ENCODE measurements at places on chromosomes 7 and 10.

- DNase-seq = no peak
Measured at GRCh38 chr7:27314111-27314510, 71.5 kb downstream of the EVX1 start.

DNA sequence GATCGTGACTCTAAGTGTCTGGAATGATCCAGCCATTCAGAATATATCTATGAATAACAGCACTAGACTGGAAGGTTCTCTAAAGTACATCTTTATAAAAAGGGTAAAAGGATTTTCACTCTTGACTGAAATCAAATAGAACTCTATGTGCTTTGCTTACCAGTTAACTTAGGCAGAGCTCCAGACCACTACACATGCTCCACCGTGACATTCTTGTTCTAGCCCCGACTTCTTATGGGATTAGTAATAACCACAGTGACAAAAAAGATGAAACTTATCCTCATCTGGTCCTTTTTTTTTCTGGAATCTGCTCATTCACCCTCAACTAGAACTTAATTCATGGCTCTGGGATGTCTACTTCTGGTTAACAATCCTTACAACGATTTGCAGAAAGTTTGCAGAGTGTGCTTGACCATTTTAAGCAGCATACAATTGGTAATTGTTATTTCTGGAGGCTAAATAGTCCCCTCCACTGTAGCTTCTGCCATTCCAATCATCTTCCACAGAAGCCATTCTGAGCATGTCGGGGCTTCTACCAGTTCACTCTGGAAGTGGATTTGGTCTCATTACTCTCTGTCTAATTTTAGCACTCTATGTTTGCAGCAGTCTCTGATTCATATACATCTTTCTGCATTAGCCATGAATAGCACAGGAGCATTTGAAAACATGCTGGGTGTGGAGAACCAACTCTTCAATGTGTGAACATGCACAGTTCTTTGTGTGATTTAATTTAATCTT, 163.7 kb upstream of the CDC14C start:
- DNase-seq = no peak

DNA sequence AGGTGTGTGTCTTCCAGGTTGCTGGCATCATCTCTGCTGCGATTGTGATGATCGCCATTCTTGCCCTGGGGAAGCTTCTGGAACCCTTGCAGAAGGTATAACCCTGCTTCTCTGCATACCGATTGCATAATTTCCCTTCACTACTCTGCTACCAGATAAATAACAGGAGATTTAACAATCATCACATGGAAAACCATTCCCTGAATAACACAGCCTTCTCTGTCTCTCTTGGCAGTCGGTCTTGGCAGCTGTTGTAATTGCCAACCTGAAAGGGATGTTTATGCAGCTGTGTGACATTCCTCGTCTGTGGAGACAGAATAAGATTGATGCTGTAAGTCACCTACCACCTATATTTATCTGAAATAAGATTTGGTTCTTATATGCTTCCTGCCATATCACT, 33.8 kb downstream of the SLC26A4 start:
- no peak for DNase-seq

- peak; percentile 93 for DNase-seq
Measured at GRCh38 chr10:31051703-31052102, 20.0 kb upstream of the ZNF438 start.

DNA sequence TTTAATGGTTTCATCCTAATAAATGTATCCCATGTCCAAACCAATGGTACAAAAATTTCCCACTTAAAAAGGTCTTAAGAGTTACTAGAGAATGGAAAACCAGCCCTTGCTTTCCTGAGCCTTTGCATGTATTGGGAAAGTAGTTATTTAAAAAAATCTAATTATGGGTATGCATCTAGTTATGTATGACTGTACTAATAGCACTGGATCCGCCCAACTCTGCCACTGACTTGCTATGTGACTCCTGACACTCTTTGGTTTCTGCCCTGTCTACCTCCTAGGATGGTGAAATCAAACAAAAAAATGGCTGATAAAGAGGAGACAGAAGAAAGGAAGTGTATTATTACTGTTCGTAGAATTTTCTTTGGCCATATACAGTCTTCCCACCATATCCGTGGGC, 110.4 kb upstream of the CCDC6 start:
- no peak for DNase-seq

DNA sequence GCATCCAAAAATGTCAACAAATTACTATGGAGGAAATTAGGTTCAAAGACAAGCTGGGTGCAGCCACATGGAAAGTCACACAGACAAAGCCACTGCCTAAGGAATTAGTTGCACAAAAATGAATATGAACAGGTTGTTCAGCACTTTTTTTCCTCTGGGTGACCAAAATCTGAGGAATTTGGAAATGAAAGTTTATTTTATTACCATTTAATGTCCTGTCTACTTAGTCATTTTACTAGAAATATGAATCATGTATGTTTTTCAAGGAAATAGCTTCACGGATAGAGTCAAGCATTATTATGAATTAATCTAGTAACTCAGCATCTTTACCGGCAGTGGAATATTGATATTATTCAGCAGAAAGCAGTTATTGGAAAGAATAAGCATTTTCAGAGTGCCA, 106.3 kb downstream of the ANK3 start:
- no peak for DNase-seq

DNA sequence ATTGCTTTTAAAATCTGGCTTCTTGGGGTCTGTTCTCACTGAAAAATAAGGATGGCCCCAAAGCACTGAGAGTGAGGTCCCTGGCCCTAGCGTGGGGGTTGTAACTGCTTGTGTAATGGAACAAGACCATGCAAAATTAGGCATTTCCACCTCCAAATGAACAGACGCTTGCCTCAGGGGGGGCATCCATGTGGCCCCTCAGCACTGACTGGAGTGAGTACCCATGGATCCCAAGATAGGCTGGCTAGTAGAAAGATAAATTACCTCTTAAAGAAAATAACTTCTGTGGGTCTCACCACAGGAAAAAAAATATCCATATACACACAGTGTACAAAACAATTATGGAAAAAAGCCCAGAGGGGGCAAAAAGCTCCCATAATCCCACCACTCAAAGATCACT, 15.2 kb upstream of the CPA1 start:
- no peak for DNase-seq

- no peak for DNase-seq
Measured at GRCh38 chr7:98079891-98080648, 26.6 kb upstream of the LMTK2 start.

- DNase-seq = no peak
Measured at GRCh38 chr10:1295756-1296480, 239.7 kb downstream of the WDR37 start.

- DNase-seq = no peak
Measured at GRCh38 chr7:71472962-71473361, 341.0 kb downstream of the GALNT17 start.

GRCh38 chr7:4959306-4959705, 319 bp upstream of the MMD2 start:
- no peak for DNase-seq

DNA sequence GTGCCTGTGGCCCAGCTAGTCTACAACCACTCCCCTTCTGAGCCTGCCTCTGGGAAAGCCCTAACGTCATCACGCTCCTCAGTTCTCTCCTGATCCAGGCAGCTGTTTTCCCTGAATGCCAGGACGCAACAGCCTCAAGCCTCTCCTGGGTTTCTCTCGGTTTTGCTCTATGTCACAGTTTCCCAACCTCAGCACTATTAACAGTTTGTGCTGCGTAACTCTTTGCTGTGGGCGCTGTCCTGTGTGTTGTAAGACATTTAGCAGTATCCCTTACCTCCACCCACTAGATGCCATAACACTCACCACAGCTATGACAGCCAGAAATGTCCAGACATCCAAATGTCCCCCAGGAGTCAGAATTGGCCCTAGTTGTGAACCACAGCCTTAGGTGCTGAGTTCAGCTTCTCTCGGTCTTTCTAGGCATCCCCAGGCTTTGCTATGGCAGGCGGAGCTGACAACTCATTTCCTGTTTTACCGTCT, 226.3 kb upstream of the NPVF start:
- DNase-seq = no peak

GRCh38 chr10:122281751-122282150, 10.7 kb downstream of the BTBD16 start:
- DNase-seq = no peak

GRCh38 chr10:119457966-119458766, 84.4 kb downstream of the RGS10 start:
- DNase-seq = no peak

GRCh38 chr10:5527332-5528200, 2.8 kb downstream of the CALML3 start:
- no peak for DNase-seq

DNA sequence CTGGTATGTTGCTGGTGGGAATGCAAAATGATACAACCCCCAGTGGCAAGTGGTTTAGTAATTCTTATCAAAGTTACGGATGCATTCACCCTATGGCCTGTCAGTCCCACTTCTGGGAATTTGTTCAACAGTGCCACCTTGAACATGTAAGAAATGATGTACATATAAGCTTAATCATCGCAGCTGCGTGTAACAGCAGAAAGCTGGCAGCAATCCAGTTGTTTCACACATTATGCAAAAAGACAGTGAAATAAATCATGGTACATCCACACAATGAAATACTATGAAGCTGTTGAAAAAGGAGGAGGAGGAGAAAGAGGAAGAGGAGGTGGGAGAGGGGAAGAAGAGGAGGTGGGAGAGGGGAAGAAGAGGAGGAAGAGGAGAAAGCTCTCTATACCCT, 76.2 kb upstream of the MYL10 start:
- no peak for DNase-seq

DNA sequence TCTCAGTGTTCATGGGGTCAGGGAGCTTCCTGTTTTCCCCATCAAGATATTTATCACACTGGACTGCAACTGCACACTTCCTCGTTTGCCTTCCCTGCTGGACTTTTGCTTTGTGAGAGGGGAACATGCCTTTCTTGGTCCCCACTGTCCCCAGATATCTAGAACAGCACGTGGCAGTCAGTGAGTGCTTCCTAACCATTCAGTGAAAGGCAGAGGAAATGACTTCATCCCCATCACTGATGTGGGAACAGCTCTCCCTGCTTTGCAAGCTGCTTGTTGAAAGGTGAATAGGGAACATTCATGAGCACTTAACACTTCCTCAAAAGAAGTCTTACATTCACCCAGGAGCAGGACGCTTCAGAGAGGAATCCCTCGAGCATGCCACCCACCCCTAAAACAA, 135.4 kb downstream of the MYOF start:
- DNase-seq = no peak

GRCh38 chr10:128318913-128319312, 192.7 kb upstream of the MKI67 start:
- DNase-seq = no peak

DNA sequence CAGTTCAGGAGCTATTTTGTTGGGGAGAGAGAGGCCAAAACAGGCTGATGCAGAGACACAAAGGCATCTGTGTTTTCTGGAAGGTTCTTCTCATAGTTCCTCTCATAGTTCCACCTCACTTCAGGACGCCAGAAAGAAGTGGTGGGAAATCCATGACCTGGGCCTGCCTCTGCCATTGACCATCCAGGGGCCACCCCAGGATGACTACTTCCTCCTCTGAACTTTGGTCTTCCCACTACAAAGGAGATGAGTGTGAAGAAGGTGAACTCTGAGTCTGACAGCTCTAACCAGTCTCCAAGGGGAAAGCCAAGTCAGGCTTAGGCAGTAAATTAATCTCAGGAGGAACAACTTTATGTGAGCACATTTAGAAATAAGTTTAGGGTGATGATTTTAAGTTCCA, 175.8 kb upstream of the TCF7L2 start:
- DNase-seq = no peak

GRCh38 chr10:49056356-49056755, 59.0 kb downstream of the VSTM4 start:
- DNase-seq = peak; percentile 68

- DNase-seq = no peak
Measured at GRCh38 chr10:91536733-91537132, 96.1 kb downstream of the PPP1R3C start.

- DNase-seq = no peak
Measured at GRCh38 chr7:127093340-127093739, 159.4 kb downstream of the GRM8 start.

- no peak for DNase-seq
Measured at GRCh38 chr10:32182476-32182875, 126.3 kb upstream of the KIF5B start.

DNA sequence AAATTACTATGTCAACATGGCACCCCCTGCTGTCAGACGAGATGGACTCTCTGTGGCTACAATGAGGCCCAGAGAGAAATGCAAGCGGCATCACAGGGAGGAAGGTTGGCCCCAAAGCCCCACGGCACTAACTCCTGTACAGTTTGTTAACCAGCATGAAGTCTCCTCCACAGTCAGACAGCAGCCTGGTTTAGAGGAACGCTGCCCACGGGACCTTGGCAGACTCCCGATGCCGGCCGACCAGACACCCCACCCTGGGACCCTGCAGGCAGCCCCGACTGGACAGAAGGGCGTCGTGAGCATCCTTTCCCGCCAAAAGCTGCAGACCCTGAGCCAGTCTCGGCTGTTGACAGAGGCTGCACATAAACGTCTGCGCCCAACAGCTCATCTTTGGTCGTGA, 158.8 kb downstream of the DIP2C start:
- DNase-seq = no peak

DNA sequence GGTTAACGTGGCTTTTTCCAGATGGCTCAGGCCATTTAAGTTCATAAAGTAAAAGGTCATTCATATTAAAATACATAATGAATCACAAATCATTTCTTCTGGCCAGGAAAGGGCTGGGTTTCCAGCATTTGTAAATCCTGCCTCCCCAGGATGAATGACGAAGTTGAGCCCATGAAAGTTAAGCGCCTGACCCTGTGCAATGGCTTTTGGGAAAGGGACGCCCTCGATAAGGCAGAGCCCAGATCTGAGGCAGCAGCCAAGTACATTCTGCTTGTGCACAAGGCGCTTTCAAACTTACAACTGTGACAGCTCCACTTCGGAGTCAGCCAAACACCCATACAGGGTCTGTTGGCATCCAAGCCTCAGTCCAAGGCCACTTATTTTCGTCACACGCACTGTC, 2.8 kb downstream of the GIMAP6 start:
- DNase-seq = no peak

DNA sequence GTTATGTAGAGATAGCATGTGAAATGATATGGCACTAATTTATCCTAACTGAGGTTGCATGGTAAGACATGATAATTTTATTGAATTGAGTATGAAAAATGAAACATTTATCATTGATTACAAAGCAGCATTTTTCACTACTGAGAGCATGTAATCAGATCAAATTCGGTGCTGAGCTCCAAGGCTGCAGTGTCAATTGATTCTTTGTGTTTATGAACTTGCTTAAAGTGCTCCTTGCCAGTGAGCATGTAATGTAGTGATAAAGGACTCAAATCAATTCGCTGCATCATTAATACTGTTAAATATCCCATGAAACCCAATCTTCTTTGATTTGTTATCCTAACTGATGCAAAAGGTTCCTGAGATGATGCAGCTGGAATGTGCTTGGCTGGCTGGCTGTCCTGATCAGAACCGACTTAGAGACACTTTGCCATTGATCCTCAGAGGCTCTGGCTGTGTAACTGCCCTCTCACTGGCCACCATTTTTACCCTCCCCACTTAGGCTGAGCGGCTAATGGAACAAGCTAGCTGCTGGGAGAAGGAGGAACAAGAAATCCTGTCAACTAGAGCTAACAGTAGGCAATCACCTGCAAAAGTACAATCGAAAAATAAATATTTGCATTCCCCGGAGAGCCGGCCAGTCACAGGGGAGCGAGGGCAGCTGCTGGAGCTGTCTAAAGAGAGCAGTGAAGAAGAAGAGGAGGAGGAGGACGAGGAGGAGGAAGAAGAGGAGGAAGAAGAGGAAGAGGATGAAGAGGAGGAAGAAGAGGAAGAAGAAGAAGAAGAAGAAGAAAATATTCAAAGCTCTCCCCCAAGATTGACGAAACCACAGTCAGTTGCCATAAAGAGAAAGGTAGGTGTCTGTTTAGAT, 89.8 kb upstream of the SAMD8 start:
- DNase-seq = no peak

Measured in RCC 7860 (cell line).